Stimulated activated CD4-positive, alpha-beta T cell treated with anti-CD3 and anti-CD28 coated beads, Interleukin-15, amount 100 ng/mL, for 1 hour (primary cell): ENCODE measurements at places on chromosomes 4 and X.

GRCh38 chr4:73411731-73412414 lies 7.8 kb downstream of the ALB start:
- DNase-seq, result no peak

GRCh38 chr4:11592276-11592675 lies 163.6 kb upstream of the HS3ST1 start:
- no peak for DNase-seq

DNA sequence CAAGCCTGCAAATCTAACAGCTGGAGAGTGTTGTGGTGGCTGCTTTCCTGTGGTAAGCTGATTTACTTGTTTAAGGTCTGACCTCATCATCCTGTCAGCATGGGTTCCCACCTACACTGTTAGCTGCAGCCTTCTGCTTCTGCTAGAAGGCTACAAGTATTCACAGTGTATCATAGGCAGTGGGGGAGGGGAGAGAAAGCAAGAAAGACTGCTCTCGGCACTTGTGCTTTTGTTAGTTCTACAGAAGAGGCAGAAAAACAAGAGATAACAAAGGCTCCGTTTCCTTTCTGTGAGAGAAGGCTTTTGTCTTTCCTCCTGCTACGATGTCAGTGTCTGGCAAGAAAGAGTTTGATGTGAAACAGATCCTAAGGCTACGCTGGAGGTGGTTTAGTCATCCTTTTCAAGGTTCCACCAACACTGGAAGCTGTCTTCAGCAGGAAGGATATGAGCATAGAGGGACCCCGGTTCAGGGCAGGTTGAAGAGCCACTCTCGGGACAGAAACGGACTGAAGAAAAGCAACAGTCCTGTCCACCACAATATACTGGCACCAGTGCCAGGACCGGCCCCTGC lies at the start of gene KLHL4:
KLHL4 (plus strand) TSS at position 232 of the 571 bp plus-strand sequence; CDS start at position 324, 92 bp downstream.
- no peak for DNase-seq

- DNase-seq, result no peak
Observed at GRCh38 chrX:68365341-68365740, 68.0 kb downstream of the OPHN1 start.

DNA sequence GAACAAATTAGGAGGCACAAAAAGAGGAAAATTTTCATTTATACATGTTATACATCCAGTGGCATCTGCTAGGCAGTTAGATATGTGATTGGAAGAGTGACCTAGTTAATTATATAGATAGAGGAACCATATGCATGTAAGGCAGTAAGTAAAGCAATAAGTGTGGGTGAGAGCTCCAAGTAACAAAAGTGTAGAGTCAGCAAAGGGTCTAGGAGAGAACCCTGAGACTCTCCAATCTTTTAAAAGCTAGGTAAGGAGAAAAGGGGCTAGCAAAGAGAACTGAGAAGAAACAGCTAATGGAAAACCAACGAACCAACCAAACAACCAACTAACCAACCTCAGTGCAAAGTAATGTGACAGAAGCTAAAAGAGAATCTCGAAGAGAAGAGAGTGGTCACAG lies 3.8 kb upstream of the CFAP299 start:
- DNase-seq, result no peak

DNA sequence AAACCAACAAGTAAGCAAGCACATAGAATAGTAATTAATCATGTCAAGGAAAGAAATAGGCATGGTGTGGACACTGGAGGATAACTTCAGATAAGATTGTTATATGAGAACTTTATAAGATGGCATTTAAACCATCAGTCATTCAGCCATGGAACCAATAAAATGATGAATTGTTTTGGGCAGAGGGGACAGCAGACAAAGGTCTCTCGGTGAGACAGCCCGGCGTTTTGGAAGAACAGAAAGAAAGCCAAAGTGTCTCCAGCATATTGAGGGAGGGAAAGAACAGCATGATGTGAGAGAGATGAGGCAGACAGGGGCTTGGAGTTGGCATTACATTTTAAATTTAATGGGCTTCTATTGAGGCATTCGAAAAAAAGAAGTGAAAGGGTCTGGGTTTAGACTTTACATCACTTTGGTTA lies 883 bp upstream of the PPM1K start:
- no peak for DNase-seq

DNA sequence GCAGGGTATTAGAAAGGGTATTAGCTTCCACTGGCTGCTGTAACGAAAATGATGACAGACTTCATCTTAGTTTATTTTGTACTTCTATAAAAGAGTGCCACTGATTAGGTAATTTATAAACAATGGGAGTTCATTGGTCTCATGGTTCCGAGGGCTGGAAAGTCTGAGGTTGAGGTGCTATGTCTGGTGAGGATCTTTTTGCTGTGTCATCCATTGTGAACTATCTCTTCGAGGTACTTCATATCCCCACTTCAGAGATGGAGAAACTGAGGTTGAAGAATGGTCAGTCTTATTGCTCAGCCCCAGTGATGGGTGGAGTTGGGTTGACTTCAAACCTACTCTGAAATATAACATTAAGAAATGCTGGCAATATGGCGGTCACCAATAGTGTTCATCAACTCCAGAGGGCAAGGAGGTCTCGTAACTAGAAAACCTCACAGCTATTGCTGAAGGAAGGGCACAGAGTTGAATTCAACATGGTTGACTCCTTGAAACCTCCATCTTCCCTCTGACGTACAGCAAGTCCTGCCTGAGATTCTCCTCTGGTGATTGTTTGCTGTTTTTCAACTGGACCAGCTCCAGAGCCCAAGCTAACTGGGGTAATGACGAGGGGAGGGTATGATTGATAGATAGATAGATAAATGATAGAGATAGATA lies 53.6 kb upstream of the SHOX start:
- DNase-seq, result no peak

- no peak for DNase-seq
Observed at GRCh38 chr4:18201885-18202284, 180.3 kb upstream of the LCORL start.

DNA sequence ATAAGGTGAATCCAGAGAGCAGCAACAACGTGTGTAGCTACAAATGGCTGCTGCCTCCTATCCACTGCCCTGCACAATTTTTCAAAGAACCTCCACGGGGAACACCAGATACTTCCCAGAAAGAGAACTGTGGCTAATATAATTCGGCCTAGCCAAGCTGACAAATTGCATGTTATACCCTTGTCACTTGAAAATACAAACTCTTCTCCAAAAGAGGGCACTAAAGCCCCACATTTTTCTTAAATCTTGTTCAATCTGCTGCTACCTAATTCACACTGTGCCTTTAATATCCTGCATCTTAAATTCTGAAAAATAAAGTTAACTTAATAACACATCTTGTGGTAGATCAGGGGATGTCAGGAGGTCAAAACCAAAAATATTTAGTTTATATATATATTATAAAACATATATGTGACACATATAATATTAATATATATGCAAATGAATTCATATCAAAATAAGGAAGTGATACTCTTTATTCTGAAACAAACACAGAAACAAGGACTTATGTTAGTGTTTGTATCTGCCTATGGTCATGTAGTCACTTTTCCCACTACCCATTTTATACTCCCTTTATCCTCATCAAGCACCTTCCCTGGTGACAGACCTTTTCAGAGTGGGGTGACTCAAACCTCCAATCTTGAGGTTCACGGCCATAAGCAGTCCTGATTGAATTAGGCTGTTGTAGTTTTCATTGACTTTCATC lies 24.1 kb downstream of the CT45A1 start:
- no peak for DNase-seq

GRCh38 chrX:53598169-53598568 lies 88.3 kb downstream of the HUWE1 start:
- DNase-seq, result no peak

DNA sequence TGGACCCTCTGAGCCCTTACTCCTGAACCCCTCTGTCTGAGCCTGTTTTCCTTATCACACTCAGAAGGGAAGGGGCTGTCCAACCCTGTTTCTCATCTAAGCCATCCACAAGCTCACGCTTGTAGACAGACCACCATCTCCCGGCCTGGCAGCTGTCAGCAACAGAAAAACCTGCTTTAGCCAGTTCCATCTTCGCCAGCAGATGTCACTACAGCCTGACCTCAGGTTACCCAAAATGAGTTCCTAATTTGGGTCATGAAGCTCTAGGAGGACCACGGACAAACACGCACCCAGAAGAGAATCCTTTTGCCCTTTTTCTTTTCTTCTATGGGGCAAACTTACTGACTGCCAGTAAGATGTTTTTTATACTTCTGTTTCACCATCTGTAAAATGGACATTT lies 445.4 kb downstream of the BCOR start:
- no peak for DNase-seq

- no peak for DNase-seq
Observed at GRCh38 chrX:45322820-45323219, 122.1 kb upstream of the DIPK2B start.

- DNase-seq, result no peak
Observed at GRCh38 chr4:143207555-143207954, 22.8 kb downstream of the USP38 start.

GRCh38 chr4:70704215-70704930 lies 16.0 kb downstream of the UTP3 start:
- peak; percentile 36 for DNase-seq

DNA sequence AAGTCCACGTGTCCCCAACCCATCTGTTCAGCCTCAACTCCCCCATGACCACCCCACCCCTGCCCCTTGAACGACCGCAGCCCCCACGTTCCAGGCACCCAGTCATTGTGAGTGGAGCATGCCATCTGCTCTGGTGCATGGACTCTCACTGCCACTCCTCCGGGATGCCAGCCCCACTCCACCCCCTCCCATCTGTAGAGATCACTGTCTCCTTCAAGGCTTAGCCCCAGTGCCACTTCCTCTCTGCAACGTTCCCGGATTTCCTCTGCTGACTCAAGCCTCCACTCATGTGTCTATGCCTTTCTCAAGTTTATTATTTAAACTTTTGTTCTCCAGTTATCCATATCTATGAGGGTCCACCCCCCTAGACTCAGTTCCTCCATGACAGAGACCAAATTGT lies 54.0 kb downstream of the MAML3 start:
- DNase-seq, result no peak

- no peak for DNase-seq
Observed at GRCh38 chrX:725971-726370, 95.4 kb downstream of the SHOX start.

DNA sequence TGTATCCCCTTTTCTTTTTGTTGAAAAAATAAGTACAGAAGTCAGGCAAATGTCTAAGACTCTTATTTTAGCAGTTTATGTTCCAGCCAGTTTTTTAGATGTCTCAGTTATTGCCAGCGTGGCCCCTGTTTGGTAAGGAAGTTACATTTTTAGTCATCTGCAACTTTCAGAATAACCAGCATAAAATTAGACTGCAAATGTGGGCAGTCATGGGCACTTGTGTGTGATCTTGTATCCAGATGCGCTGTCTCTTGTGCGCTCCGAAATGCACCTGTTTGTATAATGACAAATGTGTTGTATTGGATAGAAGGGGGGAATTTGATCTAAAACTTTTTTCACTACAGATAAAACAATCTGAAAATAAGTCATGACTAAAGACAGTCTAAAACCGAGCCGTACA lies 44.3 kb upstream of the CLCN4 start:
- no peak for DNase-seq

GRCh38 chrX:41889317-41890025 lies 33.9 kb downstream of the CASK start:
- DNase-seq, result no peak

DNA sequence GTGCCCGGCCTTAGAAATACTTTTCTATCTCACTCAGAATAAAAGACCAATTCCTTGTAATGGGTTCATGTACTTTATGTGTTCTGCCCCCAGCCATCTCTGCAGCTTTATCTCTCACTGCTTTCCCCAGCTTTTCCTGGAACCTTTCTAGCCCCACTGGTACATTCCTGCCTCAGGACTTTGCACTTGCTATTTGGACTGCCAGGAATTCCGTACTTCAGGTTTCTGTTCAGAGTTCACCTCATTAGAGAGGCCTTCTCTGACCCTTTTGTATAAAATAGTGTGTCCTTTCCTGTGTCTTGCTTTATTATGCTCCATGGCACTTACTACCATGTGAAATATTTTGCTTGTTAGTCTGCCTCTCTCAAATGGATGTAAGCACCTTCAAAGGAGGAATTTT lies 112.5 kb downstream of the PDLIM5 start:
- no peak for DNase-seq

DNA sequence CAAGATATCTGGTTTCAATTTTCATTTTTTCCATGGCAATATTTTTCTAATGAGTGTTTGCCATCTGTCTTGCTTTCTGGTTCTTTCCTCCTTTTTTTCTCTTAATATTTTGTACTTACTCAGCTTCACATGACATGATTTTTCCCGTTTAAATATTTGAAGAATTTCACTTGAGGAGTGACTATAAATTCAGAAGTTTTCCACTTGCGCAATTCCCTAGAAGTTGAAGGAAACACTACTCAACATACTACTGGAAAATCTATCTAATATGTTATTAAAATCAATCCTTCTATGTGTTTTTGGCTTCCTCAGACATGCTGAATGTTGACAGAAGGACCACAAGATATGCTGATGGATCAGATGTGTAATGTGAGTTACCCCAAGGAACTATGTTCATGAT lies 36.8 kb upstream of the BANK1 start:
- DNase-seq, result no peak

GRCh38 chrX:149145845-149146285 lies 359.2 kb downstream of the IDS start:
- DNase-seq, result no peak

- no peak for DNase-seq
Observed at GRCh38 chr4:172011196-172011595, 198.0 kb downstream of the GALNTL6 start.

- no peak for DNase-seq
Observed at GRCh38 chr4:8328866-8329559, 59.5 kb downstream of the HTRA3 start.

- DNase-seq, result no peak
Observed at GRCh38 chr4:43837171-43837570, 611.4 kb downstream of the KCTD8 start.

DNA sequence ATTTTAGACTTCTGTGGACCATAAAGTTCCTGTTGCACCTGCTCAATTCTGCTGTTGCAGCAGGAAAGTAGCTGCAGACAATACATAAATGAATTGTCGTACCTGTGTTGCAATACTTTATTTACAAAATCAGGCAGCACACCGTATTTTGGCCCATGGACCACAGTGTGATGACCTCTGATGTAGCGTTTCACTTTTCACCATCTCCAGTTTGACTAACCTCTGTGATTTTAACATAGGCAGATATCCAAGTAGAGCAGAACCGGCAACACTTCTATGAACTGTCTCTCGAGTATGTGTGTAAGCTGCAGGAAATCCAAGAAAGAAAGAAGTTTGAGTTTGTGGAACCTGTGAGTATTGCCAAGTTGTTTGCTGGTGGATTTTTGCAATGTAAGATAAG lies 132.7 kb downstream of the ARHGAP10 start:
- no peak for DNase-seq

DNA sequence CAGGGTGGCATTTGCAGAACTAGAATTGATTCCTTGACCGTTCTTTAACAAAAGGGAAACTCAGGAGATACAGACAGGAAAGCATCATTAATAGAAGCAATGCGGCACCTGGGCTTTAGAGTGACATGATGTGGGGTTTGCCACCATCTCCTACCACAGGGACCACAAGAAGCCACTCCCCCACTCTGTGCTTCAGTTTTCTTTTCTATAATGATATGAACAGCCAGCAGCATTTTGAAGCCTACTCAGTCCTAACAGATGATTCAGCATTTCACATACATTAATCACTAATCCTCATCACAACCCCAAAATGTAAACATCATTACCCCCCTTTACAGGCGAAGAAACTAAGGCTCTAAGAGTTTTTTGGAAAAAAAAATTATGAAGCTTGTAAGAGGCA lies 22.9 kb downstream of the CCDC149 start:
- DNase-seq, result no peak

GRCh38 chr4:187276736-187277408 lies 553.2 kb upstream of the FAT1 start:
- DNase-seq, result no peak
